ENCODE measurements at places on chromosomes 1 and 21.
A peak's percentile ranks its signal among the peaks of the same experiment; 100 is the strongest.

DNA sequence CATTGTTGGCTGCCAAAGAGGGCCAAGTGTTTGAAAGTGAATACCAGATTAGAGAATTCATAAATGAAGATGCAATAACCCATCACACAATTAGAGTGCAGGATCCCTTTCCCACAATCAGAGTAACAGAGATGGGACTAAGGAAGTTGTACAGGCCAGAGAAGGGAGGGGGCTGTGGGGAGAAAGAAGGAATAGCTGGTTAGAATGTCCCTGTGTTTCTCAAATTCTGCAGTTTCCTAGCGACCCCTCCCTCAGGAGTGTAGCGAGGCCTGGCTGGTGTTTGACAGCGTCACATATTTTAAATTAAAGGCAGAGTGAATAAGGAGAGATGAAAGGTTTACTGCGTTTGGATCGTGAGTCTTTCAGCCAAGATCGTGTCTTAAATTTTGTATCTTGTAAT, 58.1 kb downstream of the GALNT2 start:
- no peak for DNase-seq

DNA sequence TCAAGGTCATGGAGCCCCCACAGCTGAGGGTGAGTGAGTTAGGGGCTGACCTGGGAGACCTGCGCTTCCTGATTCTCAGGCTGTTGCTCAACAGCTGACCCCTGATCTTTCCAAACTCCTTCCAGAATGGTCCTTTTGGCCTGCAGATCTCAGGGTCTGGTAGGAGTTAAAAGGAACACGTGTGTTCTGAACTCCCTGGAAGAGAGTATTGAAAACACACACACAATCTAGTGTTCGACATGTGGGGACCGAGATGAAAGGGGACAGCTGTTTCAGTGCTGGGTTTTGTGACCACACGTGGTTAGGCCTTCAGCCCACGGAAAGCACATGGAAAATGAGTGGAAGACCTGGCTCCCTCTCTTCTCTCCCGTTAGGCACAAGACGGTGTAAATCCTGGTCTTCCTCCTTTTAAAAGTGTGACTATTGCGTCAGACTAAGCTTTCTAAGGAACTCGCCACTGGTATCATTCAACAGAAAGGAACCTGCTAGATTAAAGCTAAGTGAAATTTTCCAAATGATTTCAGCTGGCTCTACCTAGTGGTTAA, 49.6 kb downstream of the RUNX1 start:
- peak; percentile 32 for DNase-seq

- no peak for DNase-seq
Measured at GRCh38 chr21:42160111-42160721, 58.7 kb upstream of the ABCG1 start.

DNA sequence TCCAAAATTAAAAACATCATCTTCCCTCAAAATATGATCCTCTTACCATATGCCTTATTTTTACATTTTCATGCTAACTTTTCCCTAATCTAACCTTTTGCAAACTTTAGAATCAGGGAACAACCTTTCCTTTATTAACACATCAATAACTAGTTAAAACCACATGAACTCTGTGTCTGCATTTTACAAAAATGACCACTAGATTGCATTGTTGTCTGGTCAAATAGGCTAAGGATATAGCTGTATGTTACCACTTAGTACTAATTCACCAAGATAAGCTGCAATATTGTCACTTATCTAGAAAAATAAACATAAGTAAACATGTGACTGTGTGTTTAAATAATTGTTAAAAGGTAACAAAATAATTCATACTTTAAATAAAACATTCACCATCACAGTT, 82.3 kb downstream of the DENND1B start:
- DNase-seq: peak; percentile 11

DNA sequence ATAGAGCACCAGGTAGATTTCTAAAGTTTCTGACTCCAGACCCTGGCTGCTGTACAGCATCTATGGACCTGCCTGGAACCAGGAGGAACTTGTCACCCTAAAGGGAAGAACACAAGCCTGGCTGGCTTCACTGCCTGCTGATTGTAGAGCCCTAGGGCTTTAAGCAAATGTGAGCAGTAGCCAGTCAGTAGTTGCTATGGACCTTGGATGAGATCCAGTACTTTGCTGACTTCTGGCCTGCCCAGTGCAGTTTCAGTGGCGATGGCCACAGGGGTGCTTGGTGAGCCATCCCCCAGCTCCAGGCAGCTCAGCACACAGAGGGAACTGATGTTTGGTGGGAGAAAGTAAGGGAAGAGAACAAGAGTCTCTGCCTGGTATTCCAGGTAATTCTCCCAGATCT, 68.4 kb downstream of the ATP6V1G3 start:
- DNase-seq: no peak

- peak; percentile 28 for DNase-seq
Measured at GRCh38 chr1:18256282-18257235, 149.0 kb downstream of the IGSF21 start.

GRCh38 chr1:17929224-17929623, 174.1 kb downstream of the ACTL8 start:
- no peak for DNase-seq

GRCh38 chr1:178538192-178538916, 25.4 kb downstream of the TEX35 start:
- DNase-seq: peak; percentile 86

GRCh38 chr1:26349188-26349876, 4.6 kb downstream of the CRYBG2 start:
- DNase-seq: peak; percentile 26

- DNase-seq: no peak
Measured at GRCh38 chr1:76144247-76144646, 69.7 kb downstream of the ST6GALNAC3 start.

DNA sequence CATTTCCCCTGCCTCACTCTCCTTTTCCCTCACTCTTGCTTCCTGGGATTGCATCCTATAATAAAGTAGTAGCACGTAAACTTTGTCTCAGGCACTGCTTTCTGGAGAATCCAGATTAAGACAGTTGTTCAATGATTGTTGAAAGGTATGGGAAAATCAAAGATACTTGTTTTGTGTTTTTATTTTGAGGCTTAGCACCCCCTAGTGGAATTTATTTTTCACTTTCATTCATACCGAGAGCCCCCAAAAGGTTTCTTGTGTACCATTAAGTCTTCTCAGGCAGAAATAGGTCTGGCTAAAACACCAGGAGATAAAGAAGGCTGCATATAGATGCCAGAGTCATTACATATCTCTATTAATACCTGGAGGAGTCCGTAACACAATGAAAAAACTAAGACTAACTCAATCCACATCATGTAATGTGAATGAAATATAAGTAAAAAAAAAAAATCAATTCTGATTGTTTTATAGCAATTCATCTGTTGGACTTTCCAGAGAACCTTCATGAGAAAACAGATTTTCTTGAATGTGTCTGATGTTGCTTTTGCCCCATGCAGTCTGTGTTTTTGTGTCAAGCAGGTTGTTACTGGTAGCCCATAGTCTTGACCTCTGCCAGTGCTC, 103.5 kb downstream of the RPE65 start:
- peak; percentile 30 for DNase-seq

DNA sequence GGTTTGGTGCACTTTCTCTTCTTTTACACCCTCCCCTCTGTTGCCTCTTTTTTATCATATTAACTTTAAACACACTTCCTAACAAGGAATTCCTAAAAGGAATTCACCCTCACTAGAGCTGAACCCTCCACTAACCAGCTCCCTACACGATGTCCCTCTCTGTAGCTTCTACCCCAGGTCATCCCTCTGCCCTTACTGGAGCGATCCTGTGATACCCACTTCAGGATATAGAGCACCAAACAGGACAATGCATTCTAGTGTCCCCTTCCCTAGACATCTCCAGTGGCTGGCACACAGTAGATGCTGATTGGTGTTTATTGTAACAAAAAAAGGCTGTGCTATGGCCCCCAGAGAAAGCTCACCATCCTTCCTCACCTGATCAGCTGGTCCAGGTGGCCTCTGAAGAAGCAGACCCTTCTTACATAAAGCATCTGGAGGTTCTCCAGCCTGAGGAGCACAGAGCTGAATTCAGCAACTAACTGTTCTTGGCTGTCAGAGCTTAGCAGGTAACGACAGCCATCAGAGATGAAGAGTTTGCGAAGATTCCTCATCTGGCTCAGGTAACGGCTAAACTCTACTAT, 1.4 kb downstream of the PRAMEF18 start:
- no peak for DNase-seq

DNA sequence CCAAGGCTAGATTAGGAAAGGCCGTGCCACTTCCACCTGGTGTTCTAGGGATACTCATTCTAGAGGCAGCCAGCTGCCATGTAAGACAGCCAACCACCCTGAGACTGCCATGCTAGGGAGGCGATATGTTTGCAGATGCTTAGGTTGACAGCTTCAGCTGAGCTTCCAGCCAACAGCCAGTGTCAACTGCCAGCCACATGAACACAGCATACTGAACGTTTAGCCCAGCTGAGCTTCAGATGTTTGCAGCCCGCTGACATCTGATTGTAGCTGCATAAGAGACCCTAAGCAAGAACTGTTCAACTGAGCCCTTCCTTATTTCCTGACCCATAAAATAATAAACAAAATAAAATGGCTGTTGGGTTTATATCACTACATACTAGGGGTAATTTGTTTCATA, 5.0 kb upstream of the KCNC4 start:
- DNase-seq: no peak

DNA sequence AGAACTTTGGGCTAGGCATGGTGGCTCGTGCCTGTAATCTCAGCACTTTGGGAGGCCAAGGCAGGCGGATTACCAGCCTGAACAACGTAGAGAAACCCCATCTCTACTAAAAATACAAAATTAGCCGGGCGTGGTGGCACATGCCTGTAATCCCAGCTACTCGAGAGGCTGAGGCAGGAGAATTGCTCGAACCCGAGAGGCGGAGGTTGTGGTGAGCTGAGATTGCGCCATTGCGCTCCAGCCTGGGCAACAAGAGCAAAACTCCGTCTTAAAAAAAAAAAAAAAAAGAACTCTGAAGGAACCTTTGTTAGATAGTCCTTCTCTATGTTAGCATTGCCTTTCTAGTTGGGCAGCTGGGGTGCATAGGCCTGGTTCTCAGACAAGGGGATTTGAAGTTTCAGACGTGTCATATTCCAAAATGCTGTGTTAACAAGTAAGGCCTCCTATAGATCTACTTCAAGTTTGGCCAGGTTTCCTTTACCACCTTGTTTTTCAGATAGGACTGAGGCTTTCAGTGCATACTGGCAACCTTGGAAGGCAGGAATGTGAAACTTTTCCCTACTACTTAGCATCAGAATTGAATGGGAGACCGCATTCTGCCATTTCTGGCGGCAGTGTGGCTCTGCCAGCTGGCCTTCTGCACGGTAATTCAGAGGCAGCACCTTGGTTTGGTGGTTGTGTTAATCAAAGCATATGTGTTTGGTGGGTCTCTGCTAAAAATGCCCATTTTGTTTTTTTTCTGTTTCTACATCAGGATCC, 6.1 kb downstream of the UQCRH start:
- no peak for DNase-seq

DNA sequence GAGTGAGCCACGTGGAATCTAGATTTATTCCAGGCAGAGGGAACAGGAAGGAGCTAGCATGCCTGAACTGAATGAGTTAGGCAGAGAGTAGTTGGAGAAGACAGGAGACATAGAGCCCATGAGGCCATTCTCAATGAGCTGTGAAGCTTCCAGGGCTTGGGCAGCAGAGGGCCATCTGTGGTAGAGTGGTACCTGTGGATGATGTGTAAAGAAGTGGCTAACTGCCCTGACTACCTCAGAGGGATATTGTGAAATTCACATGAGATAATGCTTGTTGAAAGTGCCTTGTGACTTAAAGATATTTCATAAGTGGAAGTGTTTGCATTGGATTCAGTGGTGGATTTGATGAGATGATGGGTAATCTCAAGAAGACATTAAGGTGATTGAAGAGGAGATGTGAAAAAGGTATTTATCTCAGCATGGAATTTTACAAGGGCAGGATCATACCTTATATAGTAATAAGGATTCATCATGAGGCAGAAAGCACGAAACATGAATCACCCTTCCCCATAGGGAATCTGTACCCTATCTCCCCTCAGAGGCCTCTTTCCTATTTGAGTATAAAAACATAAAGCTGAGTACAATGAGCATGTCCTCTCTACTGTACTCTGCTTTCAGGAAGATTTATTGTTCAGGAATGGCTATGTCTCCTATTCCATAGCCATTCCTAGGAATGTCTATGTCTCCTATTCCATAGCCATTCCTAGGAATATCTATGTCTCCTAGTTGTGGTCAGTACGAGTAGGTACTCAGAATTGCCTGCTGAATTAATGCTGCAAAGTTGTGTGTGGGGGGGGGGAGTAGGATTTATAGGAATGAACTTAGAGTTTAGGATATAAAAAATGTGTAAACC, 146.8 kb downstream of the PAPPA2 start:
- DNase-seq: peak; percentile 74

- no peak for DNase-seq
Measured at GRCh38 chr1:38129971-38130370, 83.4 kb upstream of the POU3F1 start.

DNA sequence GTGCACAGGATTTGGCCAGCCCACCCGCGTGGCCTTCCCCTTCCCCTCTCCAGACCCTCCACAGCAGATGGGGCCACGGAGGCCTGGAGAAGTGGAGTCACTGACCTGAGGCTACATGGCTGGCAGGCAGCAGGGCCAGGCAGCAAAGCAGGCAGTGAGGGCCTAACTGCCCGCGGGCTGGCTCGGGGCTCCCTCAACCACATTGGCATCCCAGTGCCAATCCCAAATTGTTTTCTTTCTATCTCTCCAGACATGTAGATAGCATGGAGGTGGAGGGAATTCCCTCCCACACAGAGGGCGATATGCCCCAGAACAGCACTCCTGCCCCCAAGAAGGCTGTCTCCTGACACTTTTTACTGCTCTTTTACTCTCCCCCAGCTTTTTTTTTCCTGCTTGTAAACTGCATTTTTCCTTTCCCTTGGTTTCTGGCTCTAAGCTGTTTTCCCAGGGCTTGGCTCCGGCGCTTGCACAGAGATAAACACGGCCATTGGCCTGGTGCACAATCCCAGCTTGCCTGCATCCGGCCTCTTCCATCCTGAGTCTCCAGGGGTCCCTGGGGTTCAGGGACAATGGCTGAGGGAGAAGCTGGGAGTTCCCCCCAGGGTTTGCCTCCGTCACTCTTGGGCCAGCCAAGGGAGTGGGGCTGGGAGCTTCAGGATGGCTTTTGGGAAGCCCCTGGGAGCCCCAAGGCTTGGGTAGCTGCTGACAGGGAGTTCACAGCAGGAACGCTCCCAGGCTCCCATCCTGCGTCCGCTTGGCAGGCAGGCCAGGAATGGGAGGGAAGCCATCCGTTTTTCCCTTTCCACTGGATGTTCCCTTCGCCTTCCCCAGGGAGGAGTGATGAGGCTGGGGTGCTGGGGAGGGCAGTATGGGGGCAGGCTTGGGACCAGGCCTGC, 7.0 kb downstream of the EPHX1 start:
- DNase-seq: no peak

DNA sequence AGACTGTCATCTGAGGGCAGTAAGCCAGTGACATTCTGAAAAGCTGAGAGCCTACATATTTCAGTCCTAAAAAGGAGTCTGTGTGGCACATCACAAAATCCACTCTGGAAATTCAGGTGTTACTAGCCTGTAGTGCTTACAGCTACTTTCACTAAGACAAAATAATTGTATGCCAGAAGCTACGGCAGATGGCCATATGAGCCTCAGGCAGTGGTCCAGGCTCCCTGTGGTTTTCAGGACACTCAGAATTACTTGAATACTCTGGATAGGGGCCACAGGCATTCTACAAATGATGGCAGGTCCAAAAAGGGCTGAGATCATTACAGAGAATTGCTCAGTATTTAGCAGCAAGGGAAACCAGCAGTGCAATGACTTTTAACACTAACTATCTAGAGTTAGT, 527.1 kb downstream of the MRPL39 start:
- DNase-seq: peak; percentile 68

All from fibroblast of skin of right quadriceps (primary cell).